ENCODE measurements at places on chromosomes 3 and 15.

GRCh38 chr15:67082007-67082536 is 16.7 kb downstream of the SMAD3 start:
- peak; percentile 66 for DNase-seq

DNA sequence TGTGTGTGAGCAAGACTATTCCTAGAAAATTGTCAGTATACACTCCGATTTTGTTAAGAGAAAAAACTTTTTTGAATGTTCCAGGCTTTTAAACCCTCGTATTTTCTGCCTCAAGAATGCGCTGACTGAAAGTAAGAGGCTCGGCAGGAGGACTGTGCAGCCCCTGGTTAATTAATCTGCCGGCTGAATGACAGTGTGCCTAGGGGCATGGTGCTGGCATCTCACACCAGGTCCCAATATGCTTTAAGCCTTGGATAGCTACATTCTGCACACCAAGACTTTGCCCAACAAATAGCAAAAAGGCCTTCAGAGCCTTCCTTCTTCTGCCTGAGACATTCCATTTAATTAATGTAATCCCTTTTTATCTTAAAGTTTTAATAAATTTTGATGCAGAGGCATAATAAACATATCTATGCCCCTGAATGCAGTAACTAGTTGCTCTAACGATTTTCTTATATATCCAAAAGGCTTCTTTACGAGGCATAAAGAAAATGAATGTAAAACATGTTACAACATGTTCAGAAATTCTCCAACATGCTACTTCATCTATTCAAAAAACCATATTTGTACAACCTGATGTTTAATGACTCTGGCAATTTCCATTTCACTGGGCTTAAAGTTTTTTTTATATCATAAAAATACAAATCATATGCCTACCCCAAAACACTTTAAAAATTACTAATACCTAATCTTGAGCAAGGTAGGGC is 37.9 kb downstream of the DPH6 start:
- DNase-seq: no peak

DNA sequence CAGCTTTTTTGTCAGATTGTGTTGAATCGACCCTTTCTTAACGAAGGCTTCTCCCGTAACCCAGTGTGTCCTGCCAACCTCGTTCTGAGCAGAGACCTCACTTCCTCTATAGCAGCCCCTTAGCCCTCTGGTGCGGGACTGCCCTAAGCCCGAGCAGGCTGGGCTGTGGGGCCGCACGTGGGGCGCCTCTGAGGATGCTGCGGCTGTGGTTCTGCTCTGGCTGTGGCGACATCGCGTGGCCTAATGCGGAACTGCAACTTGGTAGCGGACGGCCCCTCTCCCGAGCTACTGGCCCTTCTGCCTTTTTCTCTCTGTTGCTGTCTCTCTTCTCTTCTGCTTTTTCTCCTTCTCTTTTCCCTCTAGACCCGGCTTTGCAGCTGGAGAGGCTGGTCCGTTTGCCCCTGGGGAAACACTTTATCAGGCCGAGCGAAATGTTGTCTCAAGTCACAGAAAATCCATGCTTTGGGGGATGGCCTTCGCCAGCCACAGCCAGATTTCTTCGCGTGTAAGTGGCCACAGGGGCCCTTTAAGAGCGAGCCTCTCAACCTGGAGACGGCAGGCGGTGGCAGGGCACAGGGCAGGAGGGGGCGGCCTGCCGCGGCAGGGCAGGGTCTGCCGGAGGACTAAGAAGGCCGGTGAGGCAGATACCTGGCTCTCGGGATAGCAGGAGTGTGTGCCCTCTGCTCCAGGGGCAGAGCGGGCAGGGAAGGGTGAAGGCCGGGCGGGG is 19.4 kb upstream of the KIF23 start:
- peak; percentile 88 for DNase-seq

GRCh38 chr3:84968701-84969235 is 10.0 kb downstream of the CADM2 start:
- DNase-seq: no peak

- DNase-seq: no peak
Measured at GRCh38 chr15:47792231-47792630, 74.9 kb downstream of the SEMA6D start.

DNA sequence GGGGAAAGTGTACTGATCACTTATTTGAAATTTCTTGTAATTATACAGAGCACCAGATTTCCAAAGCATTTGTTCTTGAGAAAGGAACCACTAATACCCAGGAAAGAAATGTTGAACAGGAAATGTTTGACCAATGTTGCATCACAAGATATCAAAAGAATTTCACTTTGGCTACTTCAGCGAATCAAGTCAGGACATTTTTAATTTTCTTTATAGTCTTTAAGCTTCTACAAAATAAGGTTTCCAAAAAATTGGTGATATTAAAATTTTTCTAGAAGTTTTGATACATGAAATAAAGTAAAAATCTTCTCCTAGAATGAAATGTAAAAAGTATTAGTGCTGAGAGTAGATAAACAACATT is 421.9 kb downstream of the MECOM start:
- DNase-seq: no peak

DNA sequence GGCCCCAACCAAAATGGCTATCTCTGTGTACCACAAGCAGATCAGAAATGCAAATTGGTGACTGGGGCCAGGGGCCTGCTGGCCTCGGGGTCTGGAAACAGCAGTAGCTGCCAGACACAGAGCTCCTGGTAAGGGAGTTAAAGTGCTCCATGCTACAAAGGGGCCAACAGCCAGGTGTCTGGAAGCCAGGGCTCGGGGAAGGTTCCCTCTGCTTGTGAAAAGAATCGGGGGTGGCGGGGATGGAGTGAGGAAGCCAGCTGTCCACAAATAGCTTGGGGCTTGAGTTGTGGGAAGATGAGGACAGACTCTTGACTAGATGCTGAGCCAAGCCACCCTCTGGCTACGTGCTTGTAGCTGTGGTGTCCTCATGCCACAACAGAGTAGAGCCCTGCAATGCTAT is 39.3 kb downstream of the CHRD start:
- DNase-seq: no peak

GRCh38 chr3:94694894-94695293 is 632.0 kb downstream of the NSUN3 start:
- no peak for DNase-seq

DNA sequence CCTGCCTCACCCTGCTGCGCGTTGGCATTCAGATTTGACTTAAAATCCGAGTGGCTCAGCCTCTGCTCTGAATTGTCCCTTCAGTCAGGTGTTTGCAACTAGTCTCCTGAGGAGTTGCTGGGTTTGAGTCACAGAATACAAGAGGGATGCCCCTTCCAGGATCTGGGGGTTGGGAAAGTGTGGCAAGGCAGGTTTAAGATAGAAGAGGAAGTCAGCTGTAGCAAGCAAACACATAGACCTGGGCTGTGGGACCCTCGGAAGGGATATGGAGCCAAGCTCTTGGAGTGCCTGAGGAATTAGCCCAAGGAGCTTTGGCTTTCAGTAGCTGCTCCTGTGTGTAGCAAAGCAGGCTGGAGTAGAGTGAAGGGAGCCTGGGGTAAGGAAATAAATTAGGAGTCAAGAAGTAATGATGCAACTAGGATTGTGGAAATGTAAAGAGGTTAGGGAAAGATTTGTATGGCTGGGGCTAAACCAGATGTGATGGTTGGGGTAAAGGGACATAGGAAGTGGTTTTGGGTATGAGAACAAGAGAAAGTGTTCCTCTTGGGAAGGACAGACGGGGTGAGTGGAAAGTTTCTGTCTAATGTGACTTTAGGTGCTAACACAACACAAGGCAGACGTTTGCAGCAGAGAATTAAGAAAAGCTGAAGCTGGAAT is 41.2 kb downstream of the RAB7A start:
- no peak for DNase-seq

DNA sequence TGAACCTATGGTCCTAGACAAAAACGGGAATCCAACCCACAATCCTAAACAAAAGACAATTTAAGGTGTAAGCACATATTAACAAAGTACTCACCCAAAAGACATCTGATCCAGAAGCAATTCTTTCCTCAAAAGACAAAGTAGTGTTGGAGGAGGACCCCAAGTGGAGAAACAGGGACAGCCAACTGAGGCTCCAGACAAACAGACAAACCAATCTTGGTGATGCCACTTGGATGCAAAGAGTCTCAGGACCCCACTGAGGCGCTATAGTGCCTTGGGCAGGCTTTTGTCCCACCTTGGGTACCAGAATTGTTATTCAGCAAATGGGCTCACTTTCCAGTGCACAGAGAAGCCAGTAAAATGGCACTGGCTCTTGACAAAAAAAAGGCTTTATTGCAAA is 613.8 kb downstream of the DIPK2A start:
- no peak for DNase-seq

- no peak for DNase-seq
Measured at GRCh38 chr15:61989667-61990066, 70.6 kb downstream of the VPS13C start.

GRCh38 chr3:176712191-176712590 is 485.1 kb downstream of the TBL1XR1 start:
- DNase-seq: no peak

DNA sequence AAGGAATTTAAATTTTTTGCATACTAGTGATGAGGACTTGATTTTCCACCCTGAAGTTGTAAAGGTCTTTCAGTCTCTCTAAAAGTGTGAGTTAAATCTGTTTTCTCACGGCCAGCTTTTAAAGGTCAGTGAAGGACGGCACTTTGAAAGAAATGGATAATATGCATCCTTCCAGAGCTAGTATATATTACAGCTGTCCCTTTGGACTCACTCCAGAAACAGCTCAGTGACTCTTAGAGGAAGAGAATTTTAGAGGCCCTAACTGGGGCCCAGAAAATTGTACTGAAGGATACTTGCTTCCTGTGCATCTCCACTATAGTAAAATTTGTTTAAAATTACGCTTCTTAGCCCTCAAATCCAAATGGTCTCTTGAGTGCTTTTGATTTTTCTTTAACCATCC is 41.6 kb downstream of the PIK3CA start:
- DNase-seq: no peak

DNA sequence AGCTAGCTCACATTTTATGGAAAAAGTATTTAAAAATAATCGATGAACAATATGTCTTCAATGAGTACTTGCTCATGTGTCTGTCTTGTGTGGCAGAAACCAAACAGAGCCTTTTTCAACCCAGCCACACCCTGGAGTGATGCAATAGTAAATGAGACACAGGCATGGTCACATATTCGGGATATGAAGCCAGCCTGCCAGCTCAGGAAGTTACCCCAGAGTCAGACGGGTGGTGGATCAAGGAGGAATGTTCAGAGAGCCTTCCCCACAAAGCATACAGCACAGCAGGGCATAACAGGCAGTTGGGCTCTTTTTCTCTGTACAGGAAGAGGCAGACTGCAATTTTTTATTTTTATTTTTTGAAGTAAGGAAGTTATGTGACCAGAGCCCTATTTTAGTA is 27.3 kb downstream of the LARP6 start:
- DNase-seq: no peak
